ENCODE measurements at places on chromosomes 16 and 17.

DNA sequence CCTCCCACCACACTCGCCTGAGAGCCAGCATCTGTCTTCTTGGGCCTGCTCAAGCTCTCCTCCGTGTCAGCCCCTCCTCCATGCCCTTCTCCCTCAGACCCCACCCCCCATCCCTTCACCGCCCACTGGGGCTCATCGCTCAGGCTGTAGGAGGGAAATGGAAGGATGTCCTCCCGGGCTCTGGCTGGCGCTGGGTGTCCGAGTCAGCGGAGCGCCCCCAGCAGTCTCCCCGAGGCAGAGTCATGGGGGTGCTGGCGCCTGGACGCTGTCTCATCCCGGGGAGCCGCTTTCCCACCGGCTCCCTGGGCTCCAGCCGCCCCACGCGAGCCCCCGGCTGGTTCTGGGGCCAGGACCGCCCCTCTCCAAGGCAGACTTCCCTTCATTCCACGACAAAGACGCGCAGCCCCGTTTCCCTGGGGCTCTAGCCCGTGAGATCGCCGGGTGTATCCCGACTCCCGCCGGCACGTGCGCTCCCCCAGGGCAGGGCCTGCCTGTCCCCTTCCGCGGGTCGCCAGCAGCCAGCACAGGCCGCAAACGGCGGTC lies 428 bp upstream of the ANTKMT start:
- no peak for DNase-seq

GRCh38 chr16:65771707-65772106 lies 594.8 kb upstream of the CDH5 start:
- no peak for DNase-seq

GRCh38 chr16:21274172-21274726 lies 3.8 kb downstream of the CRYM start:
- no peak for DNase-seq

- DNase-seq = no peak
Measured at GRCh38 chr17:59547131-59547915, 18.1 kb upstream of the DHX40 start.

- DNase-seq = no peak
Measured at GRCh38 chr16:50207652-50208051, 54.5 kb downstream of the TENT4B start.

DNA sequence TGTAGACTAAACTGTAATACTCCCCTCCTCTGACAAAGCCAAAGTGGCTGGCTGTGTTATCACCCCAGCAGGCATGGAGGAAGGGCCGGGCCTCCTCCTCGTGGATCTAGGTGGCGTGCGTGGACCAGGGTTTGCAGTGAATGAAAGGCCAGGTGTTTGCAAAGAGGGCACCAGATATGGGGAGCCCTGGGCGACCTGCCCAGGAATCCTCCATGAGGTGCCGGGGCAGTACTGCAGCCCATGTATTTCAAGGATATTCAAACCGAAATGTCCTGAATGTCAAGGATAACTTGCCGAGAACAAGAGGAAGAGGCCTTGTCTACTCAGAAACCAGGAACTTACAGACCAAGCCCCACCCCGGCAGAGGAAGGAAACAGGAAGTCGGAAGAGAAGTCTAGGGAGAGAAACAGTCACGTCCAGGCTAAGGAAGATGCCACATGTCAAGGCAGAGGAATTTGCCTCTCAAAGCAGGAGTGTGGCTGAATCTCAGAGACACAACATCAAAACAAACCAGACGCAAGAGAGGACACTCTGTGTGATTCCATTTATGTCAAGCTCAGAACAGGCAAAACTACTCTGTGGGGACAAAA lies 13.7 kb upstream of the OSGIN1 start:
- no peak for DNase-seq

- no peak for DNase-seq
Measured at GRCh38 chr17:56939869-56940484, 20.9 kb downstream of the COIL start.

DNA sequence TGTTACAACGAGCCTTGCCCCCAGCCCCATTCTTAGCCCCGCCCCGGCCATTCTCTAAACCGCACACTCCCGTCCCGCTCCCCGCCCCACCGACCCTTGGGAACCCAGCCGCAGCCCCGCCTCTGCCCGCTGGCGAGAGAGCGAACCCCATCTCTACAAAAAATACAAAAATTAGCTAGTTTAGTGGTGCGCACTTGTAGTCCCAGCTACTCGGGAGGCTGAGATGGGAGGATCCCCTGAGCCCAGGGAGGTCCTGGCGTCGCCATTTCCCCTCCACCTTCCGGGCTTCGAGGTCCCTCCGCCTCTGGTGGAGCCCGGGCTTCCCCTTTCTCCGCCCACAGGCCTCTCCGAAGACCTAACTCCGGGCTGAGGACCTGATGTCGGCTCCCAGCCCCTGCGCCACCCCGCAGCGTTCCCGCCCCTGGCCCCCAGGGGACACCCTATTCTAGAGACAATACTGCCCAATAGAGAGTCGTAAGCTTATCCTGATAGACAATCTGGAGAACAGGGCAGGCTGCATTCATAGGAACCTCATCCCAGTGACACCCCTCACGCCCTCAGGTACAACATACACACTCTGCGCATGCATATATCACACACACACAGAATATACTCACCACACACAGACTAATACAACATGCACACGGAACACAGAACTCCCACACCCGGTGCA lies 480 bp upstream of the PROCA1 start:
- DNase-seq = peak; percentile 49

- DNase-seq = no peak
Measured at GRCh38 chr17:20611309-20611708, 31.8 kb downstream of the CDRT15L2 start.

DNA sequence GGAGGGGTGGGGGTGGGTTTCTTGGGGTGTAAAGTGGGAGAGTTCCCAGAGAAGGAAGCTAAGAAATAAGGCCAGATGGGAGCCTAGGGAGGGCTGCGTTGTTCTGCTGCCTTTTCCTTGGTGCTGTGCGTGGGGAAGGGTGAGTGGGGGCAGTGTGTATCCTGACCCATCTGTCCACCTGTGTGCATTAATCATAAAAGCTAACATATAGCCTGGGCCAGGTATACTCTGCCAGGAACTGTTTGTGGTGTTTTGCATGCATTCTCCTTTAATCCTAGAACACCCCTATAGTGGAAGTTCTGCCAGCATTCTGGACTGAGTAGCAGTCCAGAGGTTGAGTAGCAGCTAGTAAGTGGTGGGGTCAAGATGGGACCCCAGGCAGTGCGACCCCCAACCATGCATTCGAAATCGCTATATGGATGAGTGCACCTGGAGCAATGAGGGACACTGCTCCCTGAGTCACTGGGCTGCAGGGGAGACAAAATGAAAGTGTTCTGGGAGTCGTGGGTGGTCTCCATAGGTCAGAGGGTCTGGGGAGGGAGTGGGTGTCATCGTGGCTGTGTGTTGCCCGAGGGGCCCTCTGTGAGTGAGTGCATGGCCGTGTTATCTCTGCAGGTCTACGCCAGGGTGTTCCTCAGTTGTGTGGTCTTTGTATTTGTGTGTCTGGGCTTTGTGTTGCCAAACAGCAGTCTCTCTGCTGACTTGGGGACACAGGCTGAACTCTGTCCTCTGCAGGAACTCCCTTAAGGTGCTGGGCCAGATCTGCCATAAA lies 1.3 kb downstream of the ERBB2 start:
- DNase-seq = no peak

DNA sequence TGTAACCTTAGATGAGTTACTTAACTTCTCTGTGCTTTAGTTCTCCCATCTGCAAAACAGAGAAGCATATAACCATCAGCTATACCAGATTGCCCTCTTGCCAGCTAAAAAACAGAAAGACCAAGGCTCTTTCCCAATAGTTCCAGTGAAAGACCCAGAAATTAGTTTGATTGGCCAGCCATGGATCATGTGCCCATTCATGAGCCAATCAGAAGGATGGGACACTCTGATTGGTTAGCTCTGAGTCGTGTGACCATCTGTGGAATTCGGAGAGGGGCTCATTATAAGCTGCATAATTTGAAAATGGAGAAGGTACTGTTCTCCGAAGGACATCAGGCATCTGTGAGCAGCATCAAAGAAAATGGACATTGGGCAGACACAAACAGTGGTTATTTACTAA lies 155.2 kb downstream of the ABCC12 start:
- DNase-seq = no peak

DNA sequence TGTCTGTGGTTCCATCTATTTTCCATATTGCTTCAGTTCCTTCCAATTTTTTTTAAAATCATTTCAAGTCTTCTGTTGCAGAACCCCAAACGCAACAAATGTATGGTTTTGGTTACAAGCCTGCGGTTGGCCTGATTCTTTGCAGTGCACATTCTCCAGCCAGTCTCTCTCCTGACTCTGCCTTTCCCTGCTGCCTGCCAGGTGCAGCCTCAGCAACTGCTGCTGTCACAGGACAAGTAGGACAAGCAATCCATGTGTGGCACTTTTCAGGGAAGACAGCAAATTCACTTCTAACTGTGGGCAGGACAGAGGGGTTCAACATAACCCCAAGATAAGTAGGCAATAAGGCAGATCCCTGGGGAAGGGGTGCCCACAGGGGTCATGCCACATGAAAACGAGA lies 24.2 kb downstream of the EMP2 start:
- no peak for DNase-seq

GRCh38 chr17:42009170-42009569 lies 8.1 kb downstream of the DNAJC7 start:
- DNase-seq = no peak

GRCh38 chr17:51853857-51854256 lies 304.7 kb downstream of the CA10 start:
- DNase-seq = no peak

GRCh38 chr17:34143430-34143829 lies 111.7 kb upstream of the CCL2 start:
- DNase-seq = no peak

- DNase-seq = no peak
Measured at GRCh38 chr16:29198231-29198630, 208.3 kb downstream of the NPIPB11 start.

DNA sequence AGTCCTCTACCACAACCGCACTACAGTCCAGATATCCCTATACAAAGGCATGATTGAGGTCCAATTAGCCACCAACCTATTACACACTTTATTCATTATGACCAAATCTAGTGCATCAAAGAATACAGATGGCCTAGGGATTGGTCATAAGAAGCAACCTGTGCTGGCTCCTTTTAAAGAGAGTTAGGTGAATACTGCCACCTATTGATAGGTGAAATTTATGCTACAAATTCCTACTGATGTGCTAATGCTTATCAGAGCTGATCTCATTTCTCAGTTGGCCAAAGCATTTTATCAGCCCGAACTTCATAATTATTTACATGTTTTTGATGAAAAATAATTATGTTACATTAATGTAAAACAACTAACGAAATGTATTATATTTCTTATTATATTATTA lies 166.3 kb downstream of the ANKFN1 start:
- DNase-seq = no peak

DNA sequence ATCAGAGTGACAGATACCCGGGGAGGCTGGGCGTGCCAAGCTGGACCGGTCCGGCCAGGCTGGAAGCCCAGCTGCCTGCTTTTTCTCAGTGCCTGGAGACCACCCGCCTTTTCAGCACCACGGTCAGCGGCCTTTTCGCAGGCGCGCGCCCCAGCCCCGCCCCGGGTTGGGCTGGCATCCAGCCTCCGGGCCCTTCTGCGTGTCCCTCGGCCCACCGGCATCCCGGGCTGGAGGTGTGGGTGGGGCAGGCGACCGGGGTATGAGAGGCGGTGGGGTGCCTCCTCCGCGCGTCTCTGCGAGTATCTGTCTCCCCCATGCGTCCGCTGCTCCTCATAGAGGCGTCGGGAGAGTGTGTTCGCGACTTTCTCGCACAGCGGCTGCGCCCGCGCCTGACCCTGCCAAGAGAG lies 102.5 kb downstream of the MRM1 start:
- peak; percentile 15 for DNase-seq

DNA sequence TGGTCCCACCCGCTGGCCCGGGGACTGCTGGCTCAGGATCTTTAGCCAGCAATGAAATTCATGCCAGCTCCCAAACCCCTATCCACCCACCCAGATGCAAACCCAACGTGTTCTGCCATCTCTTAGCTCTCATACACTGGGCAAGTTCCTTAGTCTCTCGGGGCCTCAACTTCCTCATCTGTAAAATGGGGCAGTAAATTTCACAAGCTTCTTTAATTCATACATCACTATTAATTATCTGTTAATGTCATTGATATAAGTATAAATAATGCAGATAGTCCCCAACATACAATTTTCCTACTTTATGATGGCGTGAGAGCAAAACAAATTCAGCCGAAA lies 398.7 kb downstream of the SOX9 start:
- no peak for DNase-seq

DNA sequence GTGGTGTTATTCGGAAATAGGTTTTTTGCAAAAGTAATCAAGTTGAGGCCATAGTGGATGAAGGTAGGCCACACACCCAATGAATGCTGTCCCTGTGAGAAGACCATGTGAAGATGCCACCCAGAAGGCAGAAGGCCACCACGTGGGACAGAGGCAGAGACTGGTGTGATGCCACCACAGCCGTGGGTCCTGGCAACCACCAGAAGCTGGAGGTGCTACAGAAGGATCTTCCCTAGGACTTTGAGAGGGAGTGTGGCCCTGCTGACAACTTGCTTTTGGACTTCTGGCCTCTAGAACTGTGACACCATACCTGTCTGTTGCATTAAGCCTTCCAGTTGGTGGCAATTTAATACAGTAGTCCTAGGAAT lies 49.3 kb downstream of the RMI2 start:
- DNase-seq = no peak

DNA sequence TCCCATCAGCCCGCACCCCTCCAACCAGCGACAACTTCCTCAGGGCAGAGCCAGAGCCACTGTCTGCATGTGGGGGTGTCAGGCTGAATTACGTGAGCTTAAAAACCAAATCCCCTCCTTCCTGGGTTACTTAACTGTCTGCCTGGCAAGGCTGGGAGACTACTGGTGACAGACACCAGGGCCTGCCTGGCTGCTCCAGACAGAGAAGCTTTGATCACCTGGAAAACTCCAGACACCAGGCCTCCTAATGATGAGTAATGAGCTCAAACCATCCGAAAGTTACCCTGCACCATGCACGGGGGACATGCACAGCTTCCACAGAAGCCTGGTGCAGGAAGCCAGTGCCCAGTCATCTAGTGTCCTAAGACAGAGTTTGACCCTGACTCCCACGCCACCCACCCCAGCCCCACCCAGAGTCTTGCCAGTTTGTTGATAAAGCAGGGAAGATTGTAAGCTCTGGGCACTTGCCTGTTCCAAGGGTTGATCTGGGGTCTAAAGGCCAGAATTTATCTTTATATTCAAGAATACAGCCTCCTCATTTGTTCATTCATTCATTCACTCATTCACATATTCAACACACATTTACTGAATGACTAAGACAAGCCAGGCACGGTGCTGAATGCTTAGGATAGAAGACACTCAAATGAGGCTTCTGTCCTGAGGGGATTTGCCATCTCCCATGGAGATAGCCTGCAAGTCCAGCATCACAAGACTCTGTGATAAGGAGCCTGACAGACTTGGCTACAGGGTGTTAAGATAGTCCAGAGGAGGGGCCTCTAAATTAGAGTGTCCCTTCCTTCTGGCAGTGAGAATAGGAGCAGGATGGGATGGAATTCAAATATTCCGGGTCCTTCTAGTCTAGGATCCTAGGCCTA lies 7.2 kb upstream of the CCDC182 start:
- DNase-seq = no peak

- peak; percentile 68 for DNase-seq
Measured at GRCh38 chr17:77475016-77475976, 334.5 kb downstream of the SEC14L1 start.

Measured in stimulated activated CD8-positive, alpha-beta memory T cell treated with anti-CD3 and anti-CD28 coated beads, Interleukin-4, amount 100 ng/mL, for 24 hours (primary cell).